Fibroblast of skin of abdomen (primary cell): ENCODE measurements at places on chromosomes 1 and 21.
A peak's percentile ranks its signal among the peaks of the same experiment; 100 is the strongest.

GRCh38 chr1:6099787-6100765 is 54.4 kb downstream of the KCNAB2 start:
- no peak for DNase-seq

- peak; percentile 92 for DNase-seq
Measured at GRCh38 chr1:65820983-65821382, 28.3 kb downstream of the PDE4B start.

- DNase-seq = no peak
Measured at GRCh38 chr1:94602802-94603625, 61.5 kb upstream of the F3 start.

GRCh38 chr1:230165536-230165935 is 98.5 kb downstream of the GALNT2 start:
- no peak for DNase-seq

GRCh38 chr1:68470388-68470970 is 20.7 kb upstream of the RPE65 start:
- DNase-seq = no peak

DNA sequence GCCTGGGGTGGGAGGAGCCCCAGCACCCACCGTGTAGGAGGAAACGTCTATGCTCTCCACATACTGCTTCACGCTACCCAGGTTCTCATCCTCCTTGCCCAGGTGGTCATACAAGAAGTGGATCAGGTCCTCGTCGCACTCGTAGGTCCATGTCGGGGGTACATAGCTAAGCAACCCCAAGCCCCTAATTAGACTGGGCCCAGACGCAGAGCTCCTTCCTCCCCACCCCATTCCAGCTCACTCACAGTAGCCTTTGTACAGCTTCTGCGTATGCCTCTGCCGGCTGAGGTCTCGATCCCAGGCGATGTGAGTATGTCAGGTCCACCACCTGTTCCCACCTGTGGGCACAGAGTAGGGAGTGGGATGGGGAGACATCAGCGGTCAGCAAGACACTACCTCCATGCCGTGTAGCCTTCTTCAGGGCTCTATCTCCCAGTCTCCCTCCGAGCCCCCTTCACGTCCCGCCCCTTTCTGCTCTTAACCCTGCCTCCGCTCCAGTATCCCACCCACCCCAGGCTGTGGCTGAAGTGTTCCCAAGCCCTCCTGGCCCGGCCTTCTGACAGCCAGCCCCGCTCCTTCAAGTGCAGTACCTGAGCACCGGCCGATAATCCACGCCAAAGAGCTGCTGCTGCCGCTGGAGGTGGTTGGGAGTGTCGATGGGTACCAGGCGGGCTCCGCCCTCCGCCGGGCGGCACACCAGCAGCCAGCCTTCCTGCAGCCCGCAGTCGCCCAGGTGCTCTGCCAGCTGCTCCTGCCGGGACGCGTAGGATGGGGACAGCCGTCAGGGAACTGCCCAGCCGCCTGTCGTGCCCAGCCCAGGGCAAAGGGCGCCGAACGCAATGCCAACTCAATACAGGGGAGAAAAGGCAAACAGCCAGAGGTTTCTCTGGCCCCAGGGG is 919 bp downstream of the HECTD3 start:
- DNase-seq = no peak

DNA sequence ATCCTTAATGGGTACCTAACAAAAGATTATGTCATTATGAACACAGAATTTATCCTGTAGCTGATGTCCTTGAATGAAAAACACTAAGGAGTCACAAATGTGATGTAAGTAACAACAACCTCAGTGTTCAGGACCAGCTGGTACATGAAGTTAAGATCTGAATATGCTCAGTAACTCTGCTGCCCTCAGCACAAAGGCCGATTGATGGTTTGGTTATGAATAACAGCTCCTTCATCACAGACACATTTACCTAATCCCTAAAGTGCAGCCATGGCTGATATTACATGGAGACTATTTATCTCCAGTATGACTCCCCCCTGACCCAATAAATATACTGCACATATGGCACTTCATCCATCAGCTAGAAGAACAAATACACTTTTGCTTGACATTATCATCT is 75.2 kb downstream of the PLPPR5 start:
- no peak for DNase-seq
